ENCODE measurements at places on chromosomes 3 and 15.

DNA sequence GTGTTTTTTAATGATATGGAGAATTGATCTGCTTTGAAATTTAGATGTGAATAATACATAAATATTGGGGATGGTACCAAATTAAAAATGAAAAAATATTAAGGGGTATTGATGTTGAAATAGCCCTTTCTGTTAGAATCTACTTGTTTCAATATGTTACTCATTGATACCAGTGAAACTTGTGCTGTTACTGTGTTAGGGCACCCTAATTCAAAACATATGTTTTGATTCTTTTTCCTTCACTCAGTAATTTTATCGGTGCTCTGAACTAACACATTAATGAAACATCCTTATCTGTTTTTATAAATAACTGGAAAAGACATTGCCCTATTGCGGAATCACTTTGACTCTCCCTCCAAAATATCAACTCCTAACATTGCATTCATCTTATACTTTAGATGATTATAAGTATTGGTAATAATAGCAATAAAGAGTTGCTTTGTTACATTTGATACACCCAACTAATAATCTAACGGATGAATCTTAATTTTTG lies 52.0 kb upstream of the CCNB2 start:
- DNase-seq, result no peak

DNA sequence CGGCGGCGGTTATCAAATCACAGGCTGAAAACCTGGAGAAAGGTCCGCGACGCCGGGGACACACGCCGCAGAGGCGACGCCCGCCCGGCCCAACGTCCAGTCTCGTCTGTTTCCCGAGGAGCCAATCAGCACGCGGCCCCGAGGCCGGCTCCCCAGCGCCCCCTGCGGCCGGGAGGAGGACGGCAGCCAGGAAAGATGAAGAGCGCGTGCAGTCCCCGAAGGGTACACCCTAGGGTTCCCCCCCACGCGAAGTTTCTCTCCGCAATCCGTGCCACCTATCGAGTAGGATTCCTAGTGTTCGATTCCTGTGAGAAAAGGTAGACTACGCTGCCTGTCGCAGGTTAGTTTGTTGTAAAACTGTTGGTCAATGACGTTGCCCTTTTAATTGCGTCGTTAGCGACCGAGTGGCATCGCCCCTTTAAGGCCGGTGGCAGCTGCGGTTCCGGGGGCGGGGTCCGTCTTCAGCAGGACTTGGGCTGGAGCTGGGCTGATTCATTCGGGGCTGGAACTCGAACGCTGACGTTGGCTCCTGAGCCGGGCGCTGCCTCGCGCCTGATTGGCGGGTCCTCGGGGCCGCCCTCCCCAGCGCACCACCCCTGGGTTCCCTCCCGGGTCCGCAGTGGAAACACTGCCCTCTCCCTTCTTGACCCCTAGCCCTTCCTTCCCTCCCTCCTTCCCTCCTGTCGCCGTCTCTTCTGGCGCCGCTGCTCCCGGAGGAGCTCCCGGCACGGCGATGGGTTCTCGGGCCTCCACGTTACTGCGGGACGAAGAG lies at the start of the genes CHP1 and EXD1:
TSS of gene CHP1 (plus strand) at position 619 of the 772 bp plus-strand sequence. CDS start at position 734, 115 bp downstream.
TSS of gene EXD1 (minus strand) at position 108 of the 772 bp plus-strand sequence. CDS start 4,182 bp downstream, outside the sequence.
- peak; percentile 97 for DNase-seq

GRCh38 chr15:77038312-77039216 lies 32.3 kb downstream of the TSPAN3 start:
- no peak for DNase-seq

DNA sequence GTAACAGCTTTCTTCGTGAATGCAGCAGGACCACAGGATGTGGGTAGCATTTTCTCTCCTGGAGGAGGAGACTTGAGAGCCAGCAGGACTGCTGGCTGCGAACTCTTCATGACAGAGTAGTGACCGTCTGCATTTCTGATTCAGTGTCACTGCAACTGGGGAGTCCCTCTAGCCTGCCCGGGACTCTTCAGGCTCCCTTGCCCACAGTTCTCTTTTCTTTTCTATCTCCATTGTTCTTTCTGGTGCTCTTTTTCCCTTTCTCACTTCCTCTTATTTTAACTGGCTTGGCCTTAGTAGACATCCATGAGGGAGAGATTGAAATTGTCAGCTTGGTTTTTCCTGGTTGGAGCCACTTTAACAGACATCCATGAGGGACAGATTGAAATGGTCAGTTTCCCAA lies 49.9 kb upstream of the P2RY1 start:
- DNase-seq, result no peak

DNA sequence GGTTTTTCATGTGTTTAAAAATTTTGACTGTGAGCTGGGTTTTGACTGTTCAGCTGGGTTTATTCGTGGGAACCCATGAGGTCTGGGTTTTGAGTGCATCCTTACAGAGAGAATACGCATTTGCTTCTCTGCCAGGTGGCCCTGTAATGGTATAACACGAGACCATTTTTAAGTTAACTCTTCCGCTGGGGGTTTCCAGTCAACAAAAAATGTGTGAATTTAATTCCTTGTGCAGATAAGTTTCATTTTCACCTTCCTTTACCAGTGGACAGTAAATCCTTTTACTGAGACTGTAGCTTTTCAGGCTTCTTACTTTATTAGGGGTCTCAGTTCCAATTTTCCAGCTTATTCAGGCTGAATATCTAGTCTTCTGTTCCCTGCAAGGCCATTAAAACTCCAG lies 149.6 kb downstream of the OPA1 start:
- DNase-seq, result no peak

DNA sequence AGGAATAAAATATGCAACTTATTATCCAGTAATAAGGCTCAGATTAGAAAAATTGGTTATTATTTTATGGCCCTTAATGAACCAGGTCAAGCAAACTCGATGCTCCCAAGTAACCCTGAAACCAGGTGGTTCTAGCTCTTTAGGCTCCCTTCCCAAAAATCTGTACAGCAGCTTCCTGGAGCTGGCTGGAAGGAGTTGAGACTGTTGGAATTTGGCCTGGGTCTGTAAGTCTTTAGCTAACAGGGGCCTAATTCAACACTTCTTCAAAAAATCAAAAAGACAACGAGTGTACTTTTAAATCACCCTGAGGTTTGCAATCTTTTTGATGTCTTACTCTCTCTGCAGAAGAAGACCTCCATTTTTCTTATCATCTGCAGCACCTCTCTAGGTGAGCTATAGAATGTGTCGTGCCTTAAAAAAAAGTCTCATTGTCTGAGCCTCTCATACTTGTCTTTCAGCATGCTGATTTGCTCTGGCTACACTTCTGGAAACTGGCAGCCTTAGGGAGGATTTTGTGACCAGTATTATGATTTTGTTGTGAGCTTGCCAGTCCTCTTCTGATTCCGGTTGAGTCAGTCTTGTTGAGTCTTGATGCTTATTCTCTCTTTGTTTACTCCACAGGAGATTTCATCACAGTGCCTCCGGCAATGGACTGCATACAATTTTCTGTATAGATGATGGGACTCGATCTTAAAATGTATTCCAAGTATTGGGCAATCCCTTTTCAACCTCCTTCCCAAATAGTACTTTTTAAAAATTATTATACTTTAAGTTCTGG lies 235.0 kb upstream of the KBTBD8 start:
- no peak for DNase-seq

DNA sequence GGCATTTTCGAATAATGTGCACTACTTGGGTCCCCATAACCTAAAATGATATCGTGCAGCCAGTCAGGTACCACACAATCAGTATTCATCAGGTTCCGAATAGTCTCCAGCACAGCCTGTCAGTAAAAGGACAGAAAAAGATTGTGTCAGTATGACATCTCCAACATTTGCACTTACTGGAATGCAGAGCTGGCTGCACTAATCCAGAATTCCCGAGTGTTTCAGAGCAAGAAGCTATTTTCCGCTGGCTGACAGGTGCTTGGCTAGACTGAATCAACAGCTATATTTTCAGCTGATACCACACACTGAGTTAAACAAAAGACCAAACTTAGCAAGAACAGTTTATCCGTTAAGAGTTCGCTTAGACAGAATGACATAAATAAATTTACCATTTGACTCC lies 68.8 kb downstream of the AQR start:
- no peak for DNase-seq

- DNase-seq, result no peak
Observed at GRCh38 chr3:113676261-113676660, 20.2 kb downstream of the USF3 start.

GRCh38 chr15:88002706-88003105 lies 253.8 kb downstream of the NTRK3 start:
- DNase-seq, result no peak

- no peak for DNase-seq
Observed at GRCh38 chr3:46660003-46660402, 33.5 kb downstream of the ALS2CL start.

DNA sequence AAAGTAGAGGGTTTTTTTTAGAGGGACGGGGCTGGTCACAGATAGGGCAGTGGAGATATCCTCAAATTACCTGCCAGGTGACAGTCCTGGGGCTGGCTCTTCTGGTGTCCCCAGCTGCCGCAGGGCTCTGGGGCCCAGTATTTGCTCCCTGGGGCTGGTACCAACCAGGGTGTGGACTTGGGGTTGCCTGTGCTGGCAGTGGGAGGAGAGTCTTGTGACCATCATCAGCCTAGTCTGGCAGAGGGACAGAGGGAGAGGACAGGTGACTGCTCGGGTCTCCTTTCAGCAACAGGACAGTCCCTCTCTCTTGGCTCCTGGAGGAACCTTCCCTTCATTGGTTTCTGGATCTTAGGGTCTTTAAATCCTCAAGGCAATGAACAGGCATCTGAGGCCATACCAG lies 7.9 kb upstream of the RPP14 start:
- DNase-seq, result no peak

DNA sequence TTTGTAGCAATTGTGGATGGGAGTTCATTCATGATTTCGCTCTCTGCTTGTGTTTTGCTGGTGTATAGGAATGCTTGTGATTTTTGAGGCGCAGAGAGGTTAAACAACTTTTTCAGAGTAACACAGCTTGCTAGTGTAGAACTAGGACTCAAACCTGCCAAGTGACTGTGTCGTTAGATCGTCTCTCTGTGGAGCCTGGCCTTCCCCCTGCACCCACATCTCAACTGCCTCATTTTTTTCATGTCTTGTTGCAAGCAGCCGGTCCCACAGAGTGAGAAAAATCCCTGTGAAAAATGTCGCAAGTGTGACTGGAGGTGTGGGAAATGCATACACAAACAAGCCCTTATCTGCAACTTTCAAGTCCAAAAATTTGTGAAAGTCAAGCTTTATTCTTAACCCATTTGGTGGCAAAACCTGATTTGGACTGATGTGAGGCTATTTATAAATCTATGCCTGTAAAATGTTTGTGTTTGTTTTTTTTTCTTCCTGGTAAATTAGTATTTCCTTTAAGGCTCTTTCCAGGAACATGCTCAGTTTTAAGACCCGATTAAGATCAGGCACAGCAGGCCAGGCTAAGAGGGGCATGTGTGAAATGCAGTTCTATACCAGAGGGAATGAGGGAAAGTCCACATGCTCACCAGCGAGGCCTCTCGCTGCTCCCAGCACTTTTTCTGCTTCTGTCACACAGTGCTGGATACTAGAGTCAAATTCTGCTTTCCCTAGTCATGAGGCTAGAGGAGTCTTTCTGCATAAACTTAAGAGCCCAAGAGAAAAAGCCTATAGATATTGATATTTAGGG lies 25.8 kb downstream of the ST6GAL1 start:
- DNase-seq, result no peak

DNA sequence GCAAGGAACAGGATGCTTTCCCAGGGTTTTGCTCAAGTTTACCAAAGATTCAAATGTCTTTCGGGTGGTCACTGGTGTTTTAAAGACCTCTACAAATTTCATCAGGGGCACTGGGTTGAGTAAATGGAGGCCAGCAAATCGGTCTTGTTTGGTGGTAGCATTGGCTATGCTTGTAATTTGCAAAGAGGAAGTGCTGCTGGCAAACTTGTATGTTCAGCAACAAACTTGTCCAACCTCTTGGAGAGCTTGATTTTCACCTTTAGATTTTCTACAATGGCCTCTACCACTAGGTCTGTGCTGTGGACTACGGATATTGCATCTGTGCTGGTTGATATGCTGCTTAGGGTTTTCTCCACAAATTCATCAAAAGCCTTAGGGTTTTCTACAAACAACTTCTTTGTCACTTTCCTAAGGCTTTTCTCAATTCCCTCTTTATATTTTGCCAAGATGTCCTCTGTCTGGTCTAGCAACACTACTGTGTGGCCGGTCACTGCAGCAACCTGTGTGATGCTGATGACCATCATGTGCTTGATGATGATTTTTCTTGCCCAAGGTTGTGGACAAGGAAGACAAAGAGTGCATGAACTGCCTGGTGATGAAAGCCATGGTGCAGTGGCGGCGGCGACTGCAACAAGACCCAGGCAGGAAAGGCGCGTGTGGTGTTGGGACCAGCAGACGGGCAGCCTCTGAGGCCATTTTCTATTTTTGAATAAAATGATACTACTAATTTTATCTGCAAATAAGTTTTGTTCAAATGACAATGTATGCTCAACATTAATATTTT lies 50.8 kb downstream of the RFX7 start:
- no peak for DNase-seq

- DNase-seq, result no peak
Observed at GRCh38 chr3:23341147-23341838, 138.2 kb downstream of the UBE2E2 start.

GRCh38 chr15:43508991-43509659 lies 8.3 kb upstream of the MAP1A start:
- peak; percentile 46 for DNase-seq

GRCh38 chr3:160402221-160403027 lies 3.0 kb downstream of the SMC4 start:
- peak; percentile 57 for DNase-seq

DNA sequence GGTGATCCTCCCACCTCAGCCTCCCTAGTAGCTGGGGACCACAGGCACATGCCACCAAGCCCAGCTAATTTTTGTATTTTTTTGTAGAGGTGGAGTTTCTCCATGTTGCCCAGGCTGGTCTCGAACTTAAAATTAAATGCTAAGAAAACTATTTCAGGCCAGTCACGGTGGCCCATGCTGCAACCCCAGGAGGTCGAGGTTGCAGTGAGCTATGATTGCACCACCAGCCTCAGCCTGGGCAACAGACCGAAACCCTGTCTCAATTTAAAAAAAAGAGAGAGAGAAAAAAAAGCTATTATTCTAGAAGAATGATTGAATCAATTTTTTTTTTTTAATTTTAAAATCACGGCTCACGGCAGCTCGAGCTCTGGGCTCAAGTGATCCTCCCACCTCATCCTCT lies 4.7 kb downstream of the SLC51A start:
- no peak for DNase-seq

GRCh38 chr3:186514296-186515002 lies 29.7 kb downstream of the CRYGS start:
- DNase-seq, result no peak

GRCh38 chr3:100088735-100089368 lies 25.4 kb downstream of the FILIP1L start:
- DNase-seq, result no peak

DNA sequence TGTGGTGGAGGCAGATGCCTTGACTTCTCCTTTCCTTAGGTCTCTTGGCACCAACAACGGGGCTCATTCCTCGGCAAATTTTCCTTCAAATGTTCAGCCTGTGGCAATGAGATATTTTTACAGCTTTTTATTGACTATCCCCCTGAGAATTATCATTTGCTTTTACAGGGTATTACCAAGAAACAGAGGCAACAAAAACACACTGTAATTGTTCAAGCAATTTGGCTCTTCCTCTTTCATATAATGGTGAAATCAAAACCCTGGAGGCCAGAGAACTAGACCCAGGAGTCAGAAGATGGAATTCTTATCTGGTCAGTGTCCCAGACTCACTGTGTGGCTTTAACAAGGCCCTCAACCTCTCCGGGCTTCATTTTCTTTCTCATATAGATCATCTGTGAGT lies 40.1 kb downstream of the TRIM42 start:
- DNase-seq, result no peak

All from Caki2 (cell line).